ENCODE measurements at places on chromosomes 1 and 21.
A peak's percentile ranks its signal among the peaks of the same experiment; 100 is the strongest.

- peak; percentile 54 for DNase-seq
These were observed 26.8 kb downstream of the IFI44 start for GRCh38 chr1:78676347-78676982.

- no peak for DNase-seq
These were observed 29.8 kb downstream of the ZYG11B start for GRCh38 chr1:52756020-52756419.

DNA sequence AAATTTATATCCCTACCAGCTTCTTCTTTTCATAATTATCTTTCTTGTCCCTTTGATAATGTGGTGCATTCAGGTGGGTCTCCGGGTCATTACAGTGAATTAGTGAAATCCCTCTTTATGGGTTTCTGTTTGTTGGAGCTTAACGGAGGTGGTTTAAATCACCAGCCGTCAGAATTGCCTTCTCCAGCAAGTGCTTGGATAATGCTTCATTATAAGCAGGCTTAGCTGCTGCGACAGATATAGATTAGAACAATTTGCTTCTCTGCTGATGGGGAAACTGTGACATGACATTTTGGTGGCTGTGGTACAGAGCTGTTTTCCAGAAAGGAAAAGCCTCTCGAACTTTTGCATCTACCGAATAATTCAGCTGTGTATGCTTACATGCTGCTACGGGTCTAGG lies 56.9 kb downstream of the KAZN start:
- no peak for DNase-seq

- DNase-seq = no peak
These were observed 579.0 kb upstream of the ADAMTS5 start for GRCh38 chr21:27545754-27546349.

GRCh38 chr1:6591222-6591621 lies 11.4 kb downstream of the ZBTB48 start:
- DNase-seq = no peak

DNA sequence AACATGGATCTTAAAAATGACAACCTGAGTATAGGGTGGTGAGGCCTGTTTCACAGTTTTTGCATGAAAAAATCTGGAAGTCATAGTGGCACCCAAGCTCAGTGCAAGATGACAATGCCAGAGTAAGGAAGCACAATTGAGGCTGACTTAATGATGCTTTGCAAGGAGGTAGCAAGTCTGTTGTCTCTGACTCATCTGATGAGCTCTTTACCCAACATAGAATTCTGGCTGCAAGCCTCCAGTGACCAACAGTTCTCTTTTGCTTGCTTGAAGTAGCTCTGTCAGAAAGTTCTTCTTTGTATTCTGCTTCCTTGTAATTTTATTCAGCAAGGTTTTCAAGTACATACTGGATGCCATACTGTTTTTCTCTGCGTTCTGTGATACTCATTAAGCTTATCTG lies 117.1 kb downstream of the FOXD2 start:
- DNase-seq = no peak

DNA sequence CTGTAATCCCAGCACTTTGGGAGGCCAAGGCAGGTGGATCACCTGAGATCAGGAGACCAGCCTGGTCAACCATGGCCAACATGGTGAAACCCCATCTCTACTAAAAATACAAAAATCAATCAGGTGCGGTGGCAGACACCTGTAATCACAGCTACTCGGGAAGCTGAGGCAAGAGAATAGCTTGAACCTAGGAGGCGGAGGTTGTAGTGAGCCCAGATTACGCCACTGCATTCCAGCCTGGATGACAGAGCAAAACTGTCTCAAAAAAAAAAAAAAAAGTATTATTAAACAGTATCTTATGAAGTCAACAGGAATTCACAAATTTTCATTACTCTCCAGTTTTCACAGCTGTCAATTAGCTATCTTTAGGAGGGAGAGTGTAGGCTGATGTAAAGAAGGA lies 3.8 kb downstream of the ACBD6 start:
- no peak for DNase-seq

GRCh38 chr21:29025328-29025713 lies 853 bp downstream of the USP16 start:
- DNase-seq = no peak

All from HAP-1 (cell line).